PC-9 (cell line): ENCODE measurements at places on chromosomes 6 and 20. TPM values are rescaled to one million over a fixed set of nuclear protein-coding genes. Genes with fewer than 3 reads are reported as not detected.
A peak's percentile ranks its signal among the peaks of the same experiment; 100 is the strongest.

DNA sequence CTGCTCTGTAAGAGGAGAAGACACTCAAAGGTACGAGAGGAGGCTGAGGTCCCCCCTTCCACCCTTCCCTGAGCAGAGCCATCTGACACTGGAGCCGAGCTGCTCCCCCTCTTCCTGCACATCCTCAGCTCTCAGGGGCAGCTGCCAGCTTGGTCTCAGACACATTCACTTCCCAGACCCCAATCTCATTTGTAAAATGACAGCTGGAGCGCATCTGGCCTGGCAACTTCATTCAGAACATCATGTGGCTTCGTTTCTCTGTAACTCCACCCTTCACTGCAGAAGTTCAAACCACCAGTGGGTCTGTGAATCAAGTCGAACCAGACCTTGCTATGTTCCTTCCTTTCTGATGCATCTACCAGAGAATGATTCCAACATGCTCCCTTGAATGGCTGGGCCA is 145.6 kb upstream of the CDH4 start:
- no peak overlapping the region for H3K4me3 ChIP-seq
- H3K4me1 ChIP-seq = no peaks in the 10 kb centered on the region
- peaks cover 76% of the 10 kb centered on the region for H3K27me3 ChIP-seq
- H3K27ac ChIP-seq = no peak overlapping the region
- DNase-seq = no peak

- no peaks in the 10 kb centered on the region for H3K4me1 ChIP-seq
- DNase-seq = no peak
- no peaks in the 10 kb centered on the region for H3K36me3 ChIP-seq
- H3K4me3 ChIP-seq = no peak overlapping the region
- no peaks in the 10 kb centered on the region for H3K27me3 ChIP-seq
- no peak overlapping the region for H3K27ac ChIP-seq
These were observed 85.3 kb upstream of the FYN start for GRCh38 chr6:111958534-111958933.

DNA sequence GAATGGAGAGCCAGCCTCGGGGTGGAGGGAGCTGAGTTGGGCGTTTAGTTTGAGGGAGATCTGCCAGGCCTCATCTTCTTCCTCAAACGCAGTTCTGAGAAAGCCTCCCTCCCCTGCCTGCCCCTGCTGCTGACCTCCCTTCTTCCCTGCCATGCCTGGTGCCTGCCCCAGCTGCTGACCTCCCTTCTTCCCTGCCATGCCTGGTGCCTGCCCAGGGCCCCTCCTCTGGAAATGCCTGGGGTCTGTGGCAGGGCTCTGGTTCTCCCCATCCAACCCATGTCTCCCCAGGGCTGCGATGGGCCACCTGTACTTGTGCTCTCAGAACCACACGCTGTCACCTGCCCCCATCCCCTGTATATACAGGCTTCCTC is 114.6 kb downstream of the VEGFA start:
- no peak overlapping the region for H3K27ac ChIP-seq
- no peaks in the 10 kb centered on the region for H3K36me3 ChIP-seq
- DNase-seq = no peak
- H3K4me3 ChIP-seq = no peak overlapping the region
- H3K27me3 ChIP-seq = no peaks in the 10 kb centered on the region
- H3K4me1 ChIP-seq = peaks cover 8% of the 10 kb centered on the region; the same call in 1 of the 2 replicates

GRCh38 chr6:128672023-128672422 is 151.6 kb upstream of the PTPRK start:
- no peaks in the 10 kb centered on the region for H3K27me3 ChIP-seq

GRCh38 chr6:133446789-133447188 is 205.6 kb downstream of the EYA4 start:
- no peak overlapping the region for H3K4me3 ChIP-seq
- H3K27ac ChIP-seq = no peak overlapping the region
- no peak for DNase-seq

- no peaks in the 10 kb centered on the region for H3K27me3 ChIP-seq
- H3K4me1 ChIP-seq = no peaks in the 10 kb centered on the region
- H3K27ac ChIP-seq = no peak overlapping the region
- DNase-seq = no peak
These were observed 100.7 kb upstream of the RIPOR2 start for GRCh38 chr6:25036461-25036860.

The MAPK14 gene
- 60.4 and 70.7 TPM in 2 replicates for total RNA-seq

DNA sequence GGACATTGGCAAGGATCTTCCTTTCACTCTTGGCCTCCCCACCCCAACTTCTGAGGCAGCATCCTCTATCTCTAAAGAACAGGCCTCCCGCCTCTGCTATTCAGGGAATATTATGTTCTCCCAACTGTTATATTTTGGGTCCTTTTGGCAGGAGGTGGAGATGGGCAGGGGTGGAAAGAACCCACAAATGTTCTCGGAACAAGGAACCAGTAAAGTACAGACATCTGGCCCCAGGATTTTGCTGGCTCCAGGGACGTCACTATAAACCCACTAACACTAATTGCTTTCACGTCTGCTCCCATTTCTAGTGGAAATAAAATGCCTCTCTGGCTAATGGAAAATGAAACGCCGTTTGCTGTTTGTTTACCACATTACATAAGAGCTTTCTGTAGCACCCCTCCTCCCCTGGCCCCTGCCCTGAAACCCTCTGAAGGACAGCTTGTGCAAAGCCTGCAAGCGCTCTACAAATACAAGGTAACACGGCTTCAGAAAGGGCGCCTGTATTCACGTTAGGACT is 77.7 kb upstream of the TBC1D7 start:
- no peaks in the 10 kb centered on the region for H3K36me3 ChIP-seq
- no peak for DNase-seq
- H3K27ac ChIP-seq = peak overlapping the region; percentile 89
- H3K4me3 ChIP-seq = no peak overlapping the region

DNA sequence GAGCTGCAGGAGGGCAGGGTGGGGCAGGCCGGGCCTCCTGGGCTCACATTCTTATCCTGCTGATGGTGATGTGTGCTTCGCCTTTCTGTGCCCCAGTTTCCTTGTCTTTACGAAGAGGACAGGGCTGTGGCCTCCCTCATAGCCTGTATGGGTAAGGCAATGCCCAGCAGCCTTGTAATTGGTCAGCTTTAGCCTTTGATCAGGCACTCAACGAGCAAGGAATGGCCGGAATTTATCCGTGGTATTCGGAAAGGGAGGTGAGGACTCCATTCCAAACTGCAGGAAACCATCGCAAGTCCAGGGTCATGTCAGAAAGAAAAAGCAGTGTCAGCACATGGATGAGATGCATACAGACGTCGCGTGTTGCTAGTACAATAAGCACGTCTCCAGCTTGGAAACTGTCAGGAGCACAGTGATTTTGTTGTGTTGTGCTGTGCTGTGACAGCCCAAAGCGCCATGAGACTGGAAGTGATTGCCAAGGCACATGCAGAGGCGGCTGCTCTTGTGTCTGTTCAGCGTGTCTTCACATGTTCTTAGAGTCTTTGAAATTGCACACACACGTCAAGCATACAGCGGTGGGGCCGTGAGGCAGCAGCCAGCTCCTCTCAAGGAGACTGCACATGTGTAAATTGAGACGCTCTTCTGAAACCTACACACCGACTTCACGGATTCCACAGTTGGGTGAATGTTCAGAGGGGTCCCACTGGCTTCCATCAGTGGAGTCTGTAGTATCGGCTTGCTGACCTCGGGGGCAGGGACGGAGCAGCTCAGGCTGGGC is 6.2 kb downstream of the SS18L1 start:
- H3K4me3 ChIP-seq = no peak overlapping the region
- peaks cover 15% of the 10 kb centered on the region for H3K4me1 ChIP-seq
- DNase-seq = no peak
- H3K27me3 ChIP-seq = no peaks in the 10 kb centered on the region
